ENCODE measurements at places on chromosomes 2 and 18.

DNA sequence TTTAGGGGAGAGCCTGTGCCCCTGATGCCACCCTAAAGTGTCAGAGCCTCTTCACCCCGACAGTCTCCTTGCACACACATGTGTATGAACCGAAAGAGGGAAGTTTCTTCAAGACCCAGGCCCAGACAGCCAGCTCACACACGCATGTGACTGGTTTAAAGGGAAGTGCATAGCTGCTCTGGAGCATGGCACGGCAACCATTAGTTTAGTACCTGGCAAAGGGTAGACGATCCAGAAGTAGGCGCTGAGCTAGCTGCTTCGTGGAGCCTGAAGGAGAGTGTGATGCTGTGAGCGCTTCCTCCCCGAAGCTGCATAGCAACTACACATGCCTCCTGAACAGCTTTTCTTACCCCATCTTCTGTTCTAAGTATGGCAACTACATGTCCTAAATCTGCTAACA is 91.7 kb downstream of the ZCCHC2 start:
- DNase-seq = no peak

DNA sequence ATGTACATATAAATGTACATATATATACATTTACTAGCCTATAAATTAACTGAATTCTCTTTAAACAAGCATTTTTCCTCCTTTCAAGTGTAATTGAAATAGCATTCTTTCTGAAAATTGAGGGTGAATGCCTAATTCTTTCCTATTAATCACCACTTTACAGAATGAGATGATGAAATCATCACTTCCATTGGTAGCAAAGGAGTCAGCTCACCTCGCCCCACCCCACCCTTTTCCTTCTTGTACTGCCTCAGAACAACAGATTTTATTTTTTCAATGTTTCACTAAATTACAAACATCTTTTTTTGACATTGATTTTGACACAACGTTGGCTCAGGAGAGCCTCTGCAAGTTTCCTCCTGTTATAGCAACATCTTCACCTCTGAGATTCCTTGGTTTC is 181.9 kb upstream of the CDH7 start:
- DNase-seq = no peak

GRCh38 chr2:88654714-88655113 is 27.4 kb upstream of the EIF2AK3 start:
- no peak for DNase-seq

DNA sequence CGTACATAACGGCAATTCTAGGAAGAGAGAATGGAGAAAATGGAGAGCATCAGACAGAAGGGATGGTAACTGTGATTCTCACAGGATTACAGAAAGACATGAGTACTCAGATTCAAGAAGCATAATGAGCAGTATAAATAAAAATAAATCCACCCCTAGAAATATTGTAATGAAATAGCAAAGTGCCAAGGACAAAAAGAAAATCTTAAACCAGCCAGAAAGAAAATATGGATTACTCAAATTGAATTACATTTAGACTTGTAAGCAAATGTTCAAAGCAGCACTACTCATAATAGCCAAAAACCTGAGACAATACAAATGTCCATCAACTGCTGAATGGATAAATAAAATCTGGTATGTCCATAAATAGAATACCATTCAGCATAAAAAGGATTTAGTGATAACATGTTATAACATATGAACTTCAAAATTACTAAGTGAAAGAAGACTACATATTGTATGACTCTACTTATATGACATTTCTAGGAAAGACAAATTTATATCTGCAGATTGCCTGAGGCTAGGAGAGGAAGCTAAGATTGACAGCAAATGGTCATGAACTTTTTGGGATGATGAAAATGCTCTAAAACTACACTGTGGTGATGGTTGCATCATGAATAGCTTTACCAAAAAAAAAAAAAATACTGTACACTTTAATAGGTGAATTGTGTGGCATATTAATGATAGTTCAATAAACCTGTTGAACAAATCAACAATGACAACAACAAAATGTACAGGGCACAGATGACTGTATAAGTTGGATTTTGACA is 63.4 kb upstream of the SPTBN1 start:
- DNase-seq = no peak

DNA sequence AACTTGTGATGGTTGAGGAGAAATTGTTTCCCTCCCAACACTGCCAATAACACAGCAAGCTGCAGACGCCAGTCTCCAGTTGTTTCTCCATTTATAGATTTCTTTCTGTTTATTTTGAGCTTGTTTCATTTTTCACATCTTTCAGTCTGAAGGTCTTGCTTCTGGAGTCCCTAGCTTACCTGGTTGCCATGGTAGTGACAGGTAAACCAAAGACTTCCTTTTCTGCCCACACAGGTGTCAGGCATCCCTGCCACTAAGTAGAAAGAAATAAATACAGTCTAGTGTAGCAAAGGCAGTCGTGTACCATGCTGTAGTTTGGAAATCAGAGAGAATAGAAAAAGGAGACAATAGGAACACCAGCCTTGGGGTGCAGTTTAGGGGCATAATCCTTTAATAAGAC is 82.8 kb downstream of the MARCHF4 start:
- DNase-seq = no peak

DNA sequence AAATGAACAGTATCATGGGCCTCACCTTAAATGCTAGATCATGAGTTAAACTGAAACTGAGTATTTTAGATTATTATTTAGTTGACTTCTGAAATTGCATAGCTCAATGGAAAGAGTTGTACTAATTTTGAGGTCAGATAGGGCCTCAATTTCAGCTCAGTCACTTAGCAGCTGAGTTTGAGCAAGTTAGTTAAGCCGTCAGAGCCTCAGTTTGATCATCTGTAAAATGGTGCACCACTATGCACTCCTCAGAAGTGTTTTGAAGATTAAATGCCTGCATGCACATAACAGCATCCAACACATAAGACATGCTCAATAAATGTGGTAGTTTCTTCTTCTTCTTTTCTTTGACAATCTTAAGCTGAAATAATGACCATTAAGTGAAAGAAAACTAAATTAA is 38.2 kb upstream of the ASNSD1 start:
- DNase-seq = no peak

DNA sequence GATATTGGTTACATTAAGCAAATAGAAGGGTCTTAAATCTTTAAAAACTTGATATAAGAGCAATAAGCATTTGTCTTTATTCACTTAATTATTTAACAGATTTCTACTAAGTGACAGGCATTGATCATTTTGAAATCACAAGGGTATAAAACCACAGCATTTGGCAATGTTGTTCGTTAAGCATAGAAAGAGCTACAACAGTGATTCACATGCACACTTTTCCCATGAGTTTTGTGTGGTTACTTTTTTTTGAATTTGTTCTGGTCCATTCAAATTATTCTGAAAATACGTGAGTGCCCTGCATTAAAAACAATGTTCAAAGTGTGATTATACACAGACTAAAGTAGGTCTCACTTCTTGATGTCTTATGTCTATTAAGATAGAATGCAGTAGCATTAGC is 52.2 kb downstream of the LYPD6B start:
- DNase-seq = no peak

GRCh38 chr2:239919774-239920692 is 105.1 kb downstream of the NDUFA10 start:
- DNase-seq = no peak

- no peak for DNase-seq
Observed at GRCh38 chr18:55387139-55387984, 200.6 kb downstream of the TCF4 start.

DNA sequence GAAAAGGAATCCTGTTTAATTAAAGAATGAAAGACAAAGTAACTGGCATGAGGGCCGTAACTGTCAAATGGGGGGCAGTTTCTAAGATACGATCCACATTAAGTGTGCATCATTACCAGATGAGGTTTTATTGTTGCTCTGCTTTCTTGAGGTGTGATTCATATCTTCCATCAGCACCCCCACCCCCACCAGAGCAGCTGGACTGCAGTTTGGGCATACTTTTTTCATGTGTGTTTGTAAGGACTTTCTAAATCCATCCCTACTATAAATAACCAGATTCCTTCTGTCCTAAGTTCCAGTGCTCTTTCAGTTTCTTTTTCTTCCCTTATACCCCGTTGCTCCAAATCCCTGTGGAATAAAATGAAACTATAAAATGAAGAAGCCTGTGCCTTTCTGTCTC is 142.1 kb downstream of the CDCA7 start:
- no peak for DNase-seq

DNA sequence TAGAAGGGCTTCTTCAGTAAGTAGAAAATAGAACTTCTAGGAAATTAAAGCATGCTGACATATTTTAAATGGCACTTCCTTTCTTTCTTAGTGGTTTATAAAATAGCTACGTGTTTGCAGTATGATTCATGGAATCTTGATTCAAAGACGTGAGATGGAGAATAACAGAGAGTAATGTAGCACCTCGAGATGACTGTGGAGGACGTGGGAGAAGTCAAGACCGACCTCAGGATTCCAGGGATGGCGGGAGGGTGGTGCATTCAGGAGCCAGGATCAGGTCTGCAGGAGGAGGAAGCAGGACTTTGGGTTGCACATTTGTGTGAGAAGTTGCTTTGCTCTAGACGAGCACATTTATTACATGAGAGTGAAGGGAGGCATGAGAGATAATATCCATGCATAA is 56.0 kb downstream of the DCDC2C start:
- no peak for DNase-seq

GRCh38 chr2:73938718-73939352 is 12.2 kb downstream of the DGUOK start:
- DNase-seq = no peak

GRCh38 chr2:216057688-216058193 is 23.9 kb downstream of the PECR start:
- no peak for DNase-seq

GRCh38 chr2:46336283-46336959 is 39.2 kb downstream of the EPAS1 start:
- no peak for DNase-seq

- no peak for DNase-seq
Observed at GRCh38 chr2:63768051-63768450, 73.6 kb upstream of the UGP2 start.

DNA sequence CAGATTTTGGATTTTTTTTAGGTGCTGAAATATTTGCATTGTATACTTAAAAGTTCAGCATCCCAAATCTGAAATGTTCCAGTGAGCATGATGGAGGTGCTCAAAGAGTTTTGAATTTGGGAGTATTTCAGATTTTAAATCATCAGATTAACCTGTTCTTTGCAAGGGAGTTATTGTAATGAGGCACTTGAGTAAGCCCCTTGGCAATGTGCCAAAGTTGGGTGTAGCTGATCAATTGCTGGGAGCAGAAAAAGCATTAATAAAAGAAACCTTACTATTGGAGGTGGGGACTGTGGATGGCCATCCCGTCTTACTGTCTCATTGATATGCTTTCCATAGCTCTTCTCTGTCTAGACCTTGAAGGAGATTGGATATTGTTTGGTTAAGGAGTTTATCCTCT is 28.3 kb downstream of the MALT1 start:
- DNase-seq = no peak

GRCh38 chr2:233124421-233125080 is 64.4 kb downstream of the INPP5D start:
- DNase-seq = peak; percentile 26

DNA sequence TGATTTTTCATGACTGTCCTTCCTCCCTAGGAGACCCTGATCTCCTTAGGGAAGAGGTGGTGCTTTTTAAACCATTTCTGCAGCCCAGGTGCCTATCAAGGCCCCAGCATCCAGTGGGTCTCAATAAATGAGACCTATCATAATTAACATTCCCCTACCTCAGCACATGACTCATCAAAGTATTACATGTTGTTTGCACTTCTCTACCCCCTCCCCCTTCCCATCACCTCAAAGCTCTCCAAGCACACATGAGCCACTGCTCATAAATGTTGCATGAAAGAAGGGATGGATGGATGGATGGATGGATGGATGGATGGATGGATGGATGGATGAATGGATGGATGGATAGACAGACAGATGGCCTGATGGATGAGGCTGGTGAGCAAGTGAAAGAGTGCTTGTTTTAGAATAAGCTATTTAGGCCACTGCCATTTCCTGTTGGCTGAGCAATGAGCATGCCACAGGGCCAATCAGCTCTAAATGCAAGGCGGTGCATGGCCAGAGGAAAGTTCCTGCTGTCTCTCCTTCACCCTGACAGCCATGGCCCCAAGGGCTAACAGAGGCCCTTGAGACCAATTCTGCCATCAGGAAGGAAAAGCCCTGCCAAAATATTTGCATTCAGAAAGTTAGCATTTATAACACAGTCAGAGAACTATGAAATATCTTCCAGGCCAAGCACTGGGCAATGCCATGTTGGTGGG is 20.9 kb upstream of the STEAP3 start:
- no peak for DNase-seq

GRCh38 chr18:26864658-26865057 is 849 bp downstream of the AQP4 start:
- no peak for DNase-seq

DNA sequence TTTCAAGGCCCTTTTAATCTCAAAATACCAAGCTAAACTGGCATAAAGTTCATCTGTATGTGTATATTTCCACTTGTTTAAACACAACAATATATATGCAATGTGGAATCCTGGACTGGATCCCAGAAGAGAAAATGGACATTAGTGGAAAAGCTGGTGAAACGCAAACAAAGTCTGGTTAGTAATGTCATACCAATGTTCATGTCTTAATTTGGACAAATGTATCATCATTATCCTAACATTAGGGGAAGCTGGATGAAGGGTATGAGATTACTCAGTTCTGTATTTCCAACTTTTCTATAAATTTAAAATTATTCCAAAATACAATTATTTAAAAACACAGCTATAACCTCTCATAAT is 3.8 kb downstream of the SP3 start:
- DNase-seq = no peak

GRCh38 chr2:75480971-75481836 is 79.5 kb downstream of the EVA1A start:
- DNase-seq = no peak

- no peak for DNase-seq
Observed at GRCh38 chr2:69985688-69986087, 24.3 kb upstream of the ASPRV1 start.

GRCh38 chr2:43209204-43209717 is 17.1 kb downstream of the ZFP36L2 start:
- DNase-seq = no peak

GRCh38 chr2:80019571-80020460 is 284.7 kb downstream of the LRRTM1 start:
- no peak for DNase-seq

DNA sequence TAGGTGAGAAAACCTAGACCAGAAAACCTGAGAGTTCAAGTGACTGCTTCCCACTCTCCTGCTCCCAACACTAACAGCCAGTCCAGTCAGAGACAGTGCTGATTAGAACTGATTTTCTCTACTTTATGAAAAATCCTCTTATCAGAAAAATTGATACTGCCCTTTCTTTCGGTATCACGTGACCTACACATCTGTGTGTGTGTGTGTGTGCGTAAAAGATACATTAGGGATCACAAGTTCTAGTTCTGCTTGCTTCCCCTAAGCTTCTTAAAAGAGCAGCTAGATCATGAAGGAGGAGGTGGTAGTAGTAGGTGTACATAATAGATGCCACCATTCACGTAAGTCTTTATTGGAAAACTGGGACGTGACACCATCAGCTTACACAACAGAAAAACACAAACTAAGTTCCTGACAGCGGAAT is 1.5 kb downstream of the ARL5A start:
- DNase-seq = no peak

DNA sequence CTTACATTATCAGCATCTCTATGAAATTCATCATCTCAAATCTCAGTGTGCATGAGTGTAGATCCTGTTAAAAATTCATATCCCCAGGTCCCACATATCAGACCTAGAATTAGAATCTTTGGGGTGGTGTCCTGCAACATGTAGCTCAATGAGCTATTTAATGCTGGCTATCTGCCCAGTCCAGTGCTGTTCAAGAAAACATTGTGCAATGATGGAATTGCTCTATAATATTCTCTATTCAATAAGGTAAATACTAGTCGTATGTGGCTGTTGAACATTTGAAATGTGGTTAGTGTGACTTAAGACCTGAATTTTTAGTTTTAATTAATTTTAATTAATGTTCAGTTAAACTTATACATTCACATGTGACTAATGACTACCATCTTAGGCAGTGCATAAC is 127.4 kb downstream of the NOL4 start:
- DNase-seq = no peak

Data from esophagus squamous epithelium (tissue), 5 donors.